CD4-positive, alpha-beta T cell (primary cell): ENCODE measurements at places on chromosomes 5 and 9. TPM values are rescaled to one million over a fixed set of nuclear protein-coding genes. Genes with fewer than 3 reads are reported as not detected.

- DNase-seq: no peak
These were observed 50.8 kb upstream of the SIMC1 start for GRCh38 chr5:176187276-176188062.

TXNDC15 gene
- total RNA-seq: 20.0 TPM

PCDHGA1 gene
- not detected for total RNA-seq

ERGIC1 gene
- total RNA-seq: 51.0 TPM

DNA sequence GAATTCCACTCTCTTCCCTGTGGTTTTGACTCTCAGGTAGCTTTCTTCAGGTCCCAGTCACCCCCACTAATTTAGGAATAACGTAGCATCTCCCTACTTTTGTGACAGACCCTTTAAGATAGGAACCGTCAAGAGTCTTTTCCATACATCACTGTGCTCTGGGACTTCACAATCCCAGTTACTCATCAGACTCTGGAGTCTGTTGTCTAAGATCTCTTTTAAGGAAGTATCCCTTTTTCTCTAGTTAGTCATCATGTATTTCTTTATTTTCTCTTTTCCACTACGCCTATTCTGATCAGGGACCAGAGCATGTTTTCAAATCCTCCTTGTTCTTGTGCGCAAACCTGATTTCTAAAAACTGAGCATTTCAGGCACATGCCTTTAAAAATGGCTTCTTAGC, 143.0 kb downstream of the GOLPH3 start:
- no peak for DNase-seq

LCP2 gene
- total RNA-seq: 154 TPM

DNA sequence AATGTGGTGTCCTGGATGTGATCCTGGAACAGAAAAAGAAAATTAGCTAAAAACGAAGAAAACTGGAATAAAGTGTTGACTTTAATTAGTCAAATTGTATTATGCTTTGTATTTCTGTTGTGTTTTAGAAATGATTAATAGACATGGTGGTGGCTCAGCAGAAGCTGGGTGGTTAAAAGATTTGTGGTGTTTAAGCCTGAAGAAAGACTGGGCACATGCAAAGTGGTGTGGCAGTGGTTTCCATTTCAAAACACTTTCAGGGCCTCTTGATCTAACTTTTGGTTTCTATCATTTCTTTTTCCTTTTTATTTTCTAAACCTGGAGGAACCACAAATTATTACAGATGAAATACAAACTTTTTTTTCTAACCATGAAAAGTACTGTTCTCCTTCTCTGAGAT, 44.1 kb downstream of the ADGRV1 start:
- no peak for DNase-seq

GRCh38 chr9:3528451-3528850, 2.6 kb upstream of the RFX3 start:
- DNase-seq: peak; percentile 35

GRCh38 chr9:105355781-105356180, 92.1 kb upstream of the FSD1L start:
- no peak for DNase-seq

GCNT1 gene
- total RNA-seq: 0.53 TPM

GRCh38 chr5:67728326-67728890, 487.1 kb upstream of the PIK3R1 start:
- DNase-seq: no peak

DNA sequence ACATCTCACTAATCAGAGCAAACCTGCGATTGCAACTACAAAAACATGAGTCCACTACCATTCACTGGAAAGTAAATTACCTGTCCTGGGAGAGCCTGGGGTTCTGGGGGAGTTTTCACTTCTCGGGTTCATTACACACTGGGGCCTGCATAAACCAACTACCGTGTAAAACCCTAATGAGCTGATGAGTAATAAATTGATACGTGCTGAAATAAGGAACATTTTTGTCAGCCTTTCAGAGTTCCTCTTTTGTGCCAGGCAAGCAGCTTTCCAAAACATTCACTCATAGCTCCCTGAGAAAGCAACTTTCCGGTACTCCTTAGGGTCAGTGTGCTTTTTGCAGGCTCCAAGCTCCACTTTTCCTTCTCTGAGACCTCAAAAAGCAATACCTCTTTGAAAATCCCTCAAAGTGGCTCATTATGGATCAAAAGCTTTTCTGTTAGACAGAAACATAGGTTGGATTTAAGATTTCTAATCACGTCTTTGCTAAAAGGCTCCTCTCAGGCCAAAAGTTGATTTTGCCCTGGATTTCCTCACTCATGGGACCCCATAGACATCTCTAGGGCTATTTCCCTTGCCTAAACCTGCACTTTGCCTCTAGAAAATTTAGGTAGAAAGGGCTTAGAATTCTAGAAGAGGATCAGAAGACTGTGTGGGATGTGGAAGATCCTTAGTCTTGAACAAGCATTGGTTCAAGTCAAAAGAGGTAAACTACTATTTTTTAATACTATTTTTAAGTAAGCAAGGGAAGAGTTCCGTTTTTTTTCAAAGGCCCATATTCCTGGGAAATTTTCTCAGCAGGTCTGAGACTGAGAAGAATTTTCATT, 74.8 kb downstream of the ST8SIA4 start:
- DNase-seq: no peak

GRCh38 chr9:85224729-85225128, 517.0 kb downstream of the AGTPBP1 start:
- no peak for DNase-seq

EQTN gene
- total RNA-seq: not detected

DNA sequence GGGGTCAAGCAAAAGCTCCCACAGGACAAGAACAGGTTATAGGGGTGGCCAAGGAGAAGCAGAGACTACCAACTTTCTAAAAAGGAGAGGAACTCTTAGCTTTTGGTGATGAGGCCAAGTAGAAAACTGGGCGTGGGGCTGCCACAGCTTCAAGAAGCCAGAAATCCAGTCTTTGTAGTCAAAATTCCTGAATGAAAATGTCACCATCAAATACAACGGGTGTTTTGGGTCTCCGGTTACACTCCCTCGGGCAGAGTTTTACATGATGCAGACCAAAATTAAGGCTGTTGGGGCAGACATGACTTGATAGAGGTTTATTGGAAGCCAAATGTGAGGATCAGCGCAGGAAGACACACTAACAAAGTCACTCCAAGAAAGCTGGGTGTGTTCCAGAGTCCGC, 29.4 kb upstream of the N4BP3 start:
- no peak for DNase-seq

DNA sequence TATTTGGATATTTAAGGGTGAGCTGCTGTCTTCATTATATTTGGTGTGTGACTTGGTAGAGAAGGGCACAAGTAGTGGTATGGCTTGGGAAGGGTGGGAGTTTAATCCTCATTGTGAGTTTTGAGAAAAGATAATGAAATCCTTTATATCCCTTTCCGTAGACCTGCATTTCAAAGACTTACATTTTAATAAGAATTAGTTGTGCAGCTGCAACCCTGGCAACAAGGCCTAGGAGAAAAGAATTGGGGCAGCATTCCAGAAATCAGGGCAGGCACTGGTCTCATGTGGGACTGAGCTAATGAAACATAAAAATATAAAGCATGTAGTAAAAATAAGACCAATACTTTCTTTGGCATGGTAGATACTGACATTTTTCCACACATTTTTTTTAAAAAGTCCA, 60.5 kb downstream of the CDC42SE2 start:
- no peak for DNase-seq

SLC9A3 gene
- 2.3 TPM for total RNA-seq

DNA sequence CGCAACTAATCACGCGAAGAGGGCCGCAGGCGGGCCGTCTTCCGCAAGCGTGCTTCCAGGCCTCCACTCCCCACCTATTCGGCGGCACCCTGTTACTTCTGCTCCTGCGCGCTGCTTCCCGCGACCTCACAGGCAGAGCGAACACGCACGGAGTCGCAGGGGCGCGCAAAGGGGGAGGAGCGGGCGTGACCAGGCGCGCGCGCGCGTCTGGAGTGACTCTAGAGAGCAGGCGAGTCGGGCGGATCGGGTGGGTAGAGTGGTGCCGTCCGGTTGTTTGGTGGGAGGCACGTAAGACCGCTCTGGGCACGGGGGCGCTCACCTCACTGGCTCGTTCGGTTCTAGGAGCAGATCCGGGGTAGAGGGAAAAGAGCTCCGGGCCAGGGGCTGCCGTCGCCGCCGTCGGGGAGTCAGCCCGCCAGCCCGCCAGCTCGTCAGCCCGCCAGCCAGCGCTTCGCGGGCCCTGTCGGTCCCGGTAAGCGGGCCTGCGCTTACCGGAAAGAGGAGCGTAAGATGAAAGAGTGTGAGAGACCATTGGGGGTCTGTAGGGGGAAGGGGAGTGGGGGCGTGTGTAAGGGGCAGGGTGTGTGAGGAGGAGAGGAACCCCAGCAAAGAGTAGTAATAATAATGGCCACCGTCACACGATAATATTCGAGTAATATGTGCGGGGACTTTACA, at the start of gene CNOT8:
CNOT8 (plus strand) TSS at position 331 of the 675 bp plus-strand sequence. CDS start 4,652 bp downstream, outside the sequence.
- DNase-seq: peak; percentile 97

PCDHA1 gene
- total RNA-seq: not detected
